Stimulated activated CD4-positive, alpha-beta T cell treated with anti-CD3 and anti-CD28 coated beads, Interleukin-1b, Interleukin-23, amount 100 ng/mL, for 24 hours (primary cell): ENCODE measurements at places on chromosomes 13 and 19.

DNA sequence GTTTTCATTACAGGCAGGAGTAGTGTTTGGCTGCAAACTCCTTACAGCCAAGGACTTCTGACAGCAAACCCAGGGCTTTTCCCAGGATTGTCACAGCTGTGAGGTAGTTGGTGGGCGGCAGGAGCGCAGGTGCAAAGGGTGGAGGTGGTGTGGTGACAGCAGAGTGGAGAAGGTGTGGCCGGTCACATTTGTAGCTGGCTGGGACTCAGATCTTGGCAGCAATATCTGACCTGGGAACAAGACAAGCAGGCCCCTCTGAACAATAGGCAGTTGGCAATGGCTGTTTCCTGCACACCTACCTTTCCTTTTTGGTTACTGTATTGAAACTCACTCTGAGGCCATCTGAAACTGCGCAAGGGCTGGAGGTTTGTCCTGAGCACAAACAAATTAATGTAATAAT lies 327.3 kb downstream of the COG6 start:
- no peak for DNase-seq

- DNase-seq: no peak
Observed at GRCh38 chr19:3479834-3480215, 500 bp downstream of the SMIM24 start.

- no peak for DNase-seq
Observed at GRCh38 chr13:68257111-68257842, 1027.1 kb upstream of the PCDH9 start.

- DNase-seq: no peak
Observed at GRCh38 chr19:45305007-45305406, 17.7 kb downstream of the CKM start.

DNA sequence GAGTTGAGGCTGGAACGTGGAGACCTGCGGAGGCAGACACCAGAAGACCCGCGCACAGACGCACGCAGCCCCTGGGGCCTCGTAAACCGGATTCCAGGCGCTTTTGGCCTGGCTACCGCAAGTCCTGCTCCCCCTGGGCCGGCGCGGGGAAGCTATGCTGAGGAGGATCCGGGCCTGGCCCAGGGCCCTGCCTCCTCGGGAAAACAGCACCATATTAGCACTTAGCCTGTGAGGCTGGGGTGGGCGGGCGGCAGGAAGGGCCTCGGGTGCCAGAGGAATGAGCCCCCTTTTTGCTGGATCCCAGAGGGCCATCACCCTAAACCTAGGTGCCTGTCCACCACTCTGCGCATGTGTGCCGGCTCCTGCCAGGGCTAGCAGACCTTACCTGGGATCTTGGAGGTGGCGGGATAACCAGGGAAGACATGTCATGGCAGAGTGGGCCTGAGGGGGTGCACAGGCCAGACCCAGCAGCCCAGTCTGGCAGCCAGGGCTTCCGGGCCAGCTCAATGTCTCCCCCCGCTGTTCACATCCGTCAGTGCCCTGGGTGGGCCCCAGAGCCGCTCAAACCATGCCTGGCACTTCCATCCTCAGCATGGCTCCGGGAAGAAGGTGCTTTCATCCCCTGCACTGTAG lies 7.3 kb downstream of the ELOF1 start:
- DNase-seq: no peak

GRCh38 chr13:39874331-39875053 lies 219.0 kb downstream of the COG6 start:
- DNase-seq: no peak

GRCh38 chr19:10173527-10173926 lies 21.2 kb downstream of the DNMT1 start:
- DNase-seq: no peak

DNA sequence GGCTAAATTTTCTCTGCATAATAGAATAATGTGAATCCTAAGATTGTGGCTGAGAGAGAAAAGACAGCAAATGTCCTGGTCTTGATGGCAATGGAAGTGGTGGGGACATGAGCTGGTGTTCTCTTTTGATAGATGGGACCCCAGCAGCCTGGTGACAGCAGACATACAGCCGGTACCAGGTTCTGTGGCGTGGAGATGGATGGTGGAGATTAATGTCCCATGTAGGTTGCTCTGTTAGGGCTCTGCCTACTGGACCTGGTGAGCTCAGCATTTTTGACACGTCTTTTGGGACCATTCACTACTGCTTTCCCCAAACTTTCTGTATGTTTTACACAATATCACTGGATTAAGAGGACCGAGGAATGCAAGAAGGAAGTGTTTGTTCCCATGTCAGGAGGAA lies 8.2 kb upstream of the SIGLEC14 start:
- no peak for DNase-seq

DNA sequence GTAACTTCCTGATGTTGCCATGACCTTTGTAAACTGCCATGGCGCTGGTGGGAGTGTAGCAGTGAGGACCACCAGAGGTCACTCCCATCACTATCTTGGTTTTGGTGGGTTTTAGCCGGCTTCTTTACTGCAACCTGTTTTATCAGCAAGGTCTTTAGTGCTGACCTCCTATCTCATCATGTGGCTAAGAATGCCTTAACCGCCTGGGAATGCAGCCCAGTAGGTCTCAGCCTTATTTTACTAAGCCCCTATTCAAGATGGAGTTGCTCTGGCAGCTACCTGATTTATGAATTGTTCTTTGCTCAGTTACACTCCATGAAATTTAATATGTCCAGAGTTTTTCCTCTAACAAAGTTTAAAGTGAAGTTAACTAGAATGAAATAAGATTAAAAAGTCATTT lies 4.6 kb upstream of the EPS15L1 start:
- no peak for DNase-seq

- DNase-seq: no peak
Observed at GRCh38 chr13:104984296-104984818, 1551.1 kb downstream of the EFNB2 start.

GRCh38 chr19:29193155-29193554 lies 19.8 kb downstream of the UQCRFS1 start:
- DNase-seq: no peak

GRCh38 chr19:48926909-48927308 lies 6.6 kb upstream of the DHDH start:
- no peak for DNase-seq

GRCh38 chr19:13002166-13002898 lies 7.1 kb downstream of the NFIX start:
- DNase-seq: no peak

- DNase-seq: no peak
Observed at GRCh38 chr13:60019119-60019993, 144.4 kb downstream of the DIAPH3 start.

GRCh38 chr13:63910511-63910910 lies 2494.9 kb upstream of the PCDH20 start:
- no peak for DNase-seq

DNA sequence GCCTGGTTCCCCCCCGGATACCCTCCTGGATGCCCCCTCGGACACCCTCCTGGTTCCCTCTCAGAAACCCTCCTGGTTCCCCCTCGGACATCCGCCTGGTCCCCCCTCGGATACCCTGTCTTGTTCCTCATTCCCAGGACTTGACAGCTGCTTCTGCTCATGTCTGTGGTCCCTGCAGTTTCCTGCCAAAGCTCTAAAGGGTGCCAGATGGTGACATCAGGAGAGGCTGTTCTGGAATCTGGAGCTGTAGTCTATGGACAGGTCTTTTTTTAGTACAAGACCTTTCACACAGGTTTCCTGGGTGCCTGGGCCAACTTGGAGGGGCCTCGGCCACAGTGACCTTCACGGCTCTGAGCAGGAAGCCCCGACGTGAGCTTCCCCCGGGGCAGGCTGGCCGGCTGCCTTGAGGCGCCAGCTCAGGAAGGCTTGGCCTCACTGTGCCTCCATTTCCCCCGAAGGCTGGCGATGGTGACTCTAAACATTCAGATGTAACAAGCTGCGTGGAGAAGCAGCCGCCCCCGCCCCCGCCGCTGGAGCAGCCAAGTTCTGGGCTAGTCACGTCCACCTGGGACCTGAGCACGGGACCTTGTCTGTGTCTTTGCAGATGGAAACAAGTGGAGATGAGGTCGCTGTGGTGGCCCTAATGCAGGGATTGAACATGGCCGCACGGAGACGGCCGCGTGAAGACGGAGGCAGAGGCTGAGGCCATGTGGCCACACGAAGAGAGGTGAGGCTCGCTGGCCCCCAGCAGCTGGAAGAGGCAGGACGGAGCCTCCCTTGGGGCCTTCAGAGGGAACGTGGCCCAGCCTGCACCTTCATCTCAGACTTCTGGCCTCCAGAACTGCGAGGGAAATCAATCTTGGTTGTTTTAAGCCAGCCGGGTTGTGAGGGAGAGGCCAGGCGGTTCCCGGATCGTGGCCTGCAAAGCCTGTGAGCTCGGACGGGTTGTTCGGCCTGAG lies 12.7 kb downstream of the SGTA start:
- no peak for DNase-seq

DNA sequence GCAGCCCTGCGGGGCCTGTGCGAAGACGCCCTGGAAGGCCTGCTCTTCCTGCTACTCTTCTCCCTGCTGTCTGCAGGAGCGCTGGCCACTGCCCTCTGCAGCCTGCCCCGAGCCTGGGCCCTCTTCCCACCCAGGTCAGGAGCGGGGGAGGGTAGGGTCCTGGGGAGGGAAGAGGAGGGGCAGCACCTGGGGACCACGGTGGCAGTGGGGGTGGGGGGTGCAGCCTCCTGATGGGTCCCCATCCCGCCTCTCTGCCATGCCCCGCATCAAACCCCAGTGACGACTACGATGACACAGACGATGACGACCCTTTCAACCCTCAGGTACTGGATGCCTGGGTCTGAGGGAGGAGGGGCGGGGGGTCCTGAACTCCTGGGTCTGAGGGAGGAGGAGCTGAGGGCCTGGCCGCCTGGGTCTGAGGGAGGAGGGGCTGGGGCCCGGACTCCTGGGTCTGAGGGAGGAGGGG lies 13.4 kb upstream of the LENG8 start:
- no peak for DNase-seq

DNA sequence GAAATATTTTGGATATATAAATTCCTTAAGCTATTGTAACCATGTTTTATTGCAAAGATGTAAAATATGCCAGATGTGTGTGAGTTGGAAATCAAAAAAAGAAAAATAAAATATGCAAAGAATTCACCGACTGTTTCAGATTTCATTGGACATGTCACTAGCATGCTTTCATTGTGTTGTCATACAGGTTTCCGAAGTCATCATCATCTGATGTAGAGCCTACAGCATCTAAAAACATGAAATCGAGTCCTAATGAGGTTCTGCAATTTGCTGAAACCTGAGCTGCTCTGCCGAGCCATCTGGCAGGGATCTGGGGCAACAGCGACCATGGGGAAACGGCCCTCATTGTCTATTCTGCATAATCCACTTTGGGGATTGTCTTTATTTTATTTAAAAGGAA lies 196.1 kb upstream of the MAB21L1 start:
- no peak for DNase-seq

DNA sequence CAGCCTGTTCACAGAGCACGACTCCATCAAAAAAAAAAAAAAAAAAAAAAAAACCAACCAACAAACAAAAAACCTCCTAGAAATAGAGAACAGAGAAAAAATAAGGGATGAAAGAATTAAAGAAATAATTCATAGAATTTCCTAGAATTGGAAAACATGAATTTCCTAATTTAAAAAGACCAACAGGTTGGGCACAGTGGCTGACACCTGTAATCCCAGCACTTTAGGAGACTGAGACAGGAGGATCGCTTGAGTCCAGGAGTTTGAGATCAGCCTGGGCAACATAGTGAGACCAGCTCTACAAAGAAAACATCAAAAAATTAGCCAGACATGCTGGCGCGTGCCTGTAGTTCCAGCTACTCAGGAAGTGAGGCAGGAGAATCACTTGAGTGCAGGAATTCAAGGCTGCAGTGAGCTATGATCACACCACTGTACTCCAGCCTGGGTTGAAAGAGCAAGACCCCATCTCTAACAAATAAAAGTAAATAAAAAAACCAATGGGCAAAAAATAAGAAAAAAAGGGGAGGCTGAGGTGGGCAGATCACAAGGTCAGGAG lies 6.5 kb downstream of the SPART start:
- DNase-seq: no peak

DNA sequence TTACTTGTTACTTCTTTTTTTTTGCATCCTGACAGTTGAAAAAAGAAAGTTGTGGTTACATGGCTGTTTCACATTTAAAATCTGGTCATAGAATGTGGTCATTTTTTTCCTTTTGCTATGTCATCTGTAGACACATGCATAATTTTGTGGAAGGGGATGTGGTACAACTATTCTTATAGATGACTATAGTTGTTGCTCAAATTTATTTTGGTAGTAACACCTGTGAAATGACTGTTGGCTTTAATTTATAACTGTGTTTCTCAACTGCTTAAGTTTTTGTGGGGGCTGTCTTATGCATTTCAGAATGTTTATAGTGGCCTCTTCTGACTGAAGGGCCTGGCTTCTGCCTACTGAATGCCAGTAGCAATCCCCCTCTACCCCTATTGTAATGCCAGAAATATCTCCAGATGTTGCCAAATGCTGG lies 130.5 kb downstream of the PAN3 start:
- no peak for DNase-seq

- DNase-seq: no peak
Observed at GRCh38 chr13:92461402-92461801, 765.2 kb upstream of the GPC6 start.

- no peak for DNase-seq
Observed at GRCh38 chr13:105642511-105642958, 892.9 kb downstream of the EFNB2 start.

GRCh38 chr13:35894636-35895035 lies 236.5 kb downstream of the DCLK1 start:
- DNase-seq: no peak

DNA sequence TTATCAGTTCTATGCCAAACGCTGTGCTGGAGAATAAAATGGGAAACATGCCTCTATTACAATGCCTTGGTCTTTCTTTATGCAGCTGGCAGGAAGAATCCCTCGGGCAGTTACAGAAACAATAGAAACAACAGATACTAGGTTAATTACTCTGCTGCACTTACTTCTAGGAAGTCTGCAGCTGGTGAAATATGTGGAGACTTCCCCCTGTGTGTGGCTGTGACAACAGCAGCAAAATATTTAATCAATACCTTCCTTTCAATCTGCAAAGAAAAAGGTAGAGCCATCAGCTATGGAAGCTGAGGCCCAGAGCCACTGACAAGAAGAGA lies 9.9 kb downstream of the STOML3 start:
- DNase-seq: no peak

- DNase-seq: no peak
Observed at GRCh38 chr19:10316229-10317044, 622 bp upstream of the FDX2 start.
